ENCODE measurements at places on chromosomes 11 and 22.

- no peak for DNase-seq
Observed at GRCh38 chr22:17229991-17230630, 10.9 kb upstream of the ADA2 start.

DNA sequence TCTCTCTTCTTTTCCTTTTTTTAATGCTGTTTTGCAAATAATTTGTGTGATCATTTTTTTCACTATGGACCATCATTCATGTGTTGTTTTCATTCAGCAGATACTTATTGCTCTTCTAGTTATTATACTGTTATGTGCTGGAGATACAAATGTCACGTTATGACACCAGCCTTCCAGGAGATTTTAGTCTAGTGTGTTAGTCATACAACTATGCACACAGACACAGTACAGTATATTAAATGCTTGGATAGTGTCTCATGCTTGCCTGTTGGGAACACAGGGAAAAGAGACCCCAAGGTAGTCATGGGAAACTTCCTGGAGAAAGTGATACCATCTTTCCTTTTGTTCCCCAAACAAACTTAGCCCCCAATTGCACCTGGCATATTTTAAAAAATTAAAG lies 116.1 kb downstream of the UVRAG start:
- no peak for DNase-seq

DNA sequence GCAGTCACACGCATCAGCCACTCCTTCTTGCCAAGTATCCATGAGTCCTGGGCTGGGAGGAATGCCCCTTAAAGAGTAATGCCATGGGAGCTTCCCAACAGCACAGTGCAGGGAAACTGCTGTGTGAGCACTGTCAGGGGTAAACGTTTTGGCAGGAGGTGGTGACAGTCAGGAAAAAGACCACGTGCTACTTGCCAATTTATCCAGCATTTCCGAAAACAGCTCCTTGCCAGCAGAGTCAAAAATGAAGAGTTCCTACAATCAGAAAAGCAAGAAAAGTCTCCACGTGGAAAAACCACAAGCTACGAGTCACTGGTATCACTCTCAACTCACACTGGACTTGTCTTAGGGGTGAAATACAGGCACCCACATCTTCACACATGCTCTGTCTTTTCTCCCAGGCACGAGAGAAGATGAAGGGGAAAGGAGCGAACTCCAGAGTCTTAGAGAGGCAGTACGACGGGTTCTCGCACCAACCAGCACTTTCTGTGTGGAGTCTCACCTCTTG lies 9.9 kb downstream of the IFT27 start:
- no peak for DNase-seq

DNA sequence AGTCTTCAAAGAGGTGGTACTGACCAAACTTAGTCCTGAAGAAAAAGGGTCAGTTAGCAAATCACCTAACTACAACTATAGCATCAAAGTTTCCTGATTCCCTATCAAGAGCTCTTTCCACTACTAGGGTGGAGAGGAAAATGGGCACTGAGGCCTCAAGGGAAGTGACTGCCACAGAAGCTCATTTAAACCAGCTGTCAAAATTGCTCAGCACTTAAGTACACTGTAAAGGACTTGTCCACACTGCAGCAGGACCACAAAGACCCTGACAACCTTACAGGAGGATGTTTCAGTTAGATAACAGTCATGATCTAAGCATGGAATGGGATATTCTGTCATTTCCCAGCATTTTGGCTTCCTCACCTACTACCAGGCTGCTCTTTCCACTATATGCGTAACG lies 33.0 kb downstream of the FAM168A start:
- no peak for DNase-seq

- DNase-seq = peak; percentile 48
Observed at GRCh38 chr11:72040491-72041363, 39.6 kb downstream of the NUMA1 start.

- peak; percentile 58 for DNase-seq
Observed at GRCh38 chr11:13343931-13344717, 66.5 kb downstream of the BMAL1 start.

DNA sequence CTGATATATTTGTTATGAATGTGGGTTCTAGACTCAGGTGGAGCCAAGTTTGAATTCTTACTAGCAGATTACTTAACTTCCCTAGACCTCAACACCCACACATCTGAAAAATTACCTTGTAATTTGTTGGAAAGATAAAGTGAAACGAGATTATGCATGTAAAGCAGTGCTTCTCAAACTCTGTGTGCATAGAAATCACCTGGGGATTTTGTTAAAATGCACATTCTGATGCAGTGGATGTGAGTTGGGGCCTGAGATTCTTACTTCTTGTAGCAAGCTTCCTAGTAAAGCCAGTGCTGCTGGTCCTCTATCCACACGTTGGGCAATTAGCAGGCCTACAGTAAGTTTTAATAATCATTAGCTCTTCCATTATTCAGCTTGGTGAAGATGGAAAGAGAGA lies 15.1 kb upstream of the CEP295 start:
- DNase-seq = no peak

GRCh38 chr11:112185883-112186282 lies 10.6 kb downstream of the BCO2 start:
- no peak for DNase-seq

DNA sequence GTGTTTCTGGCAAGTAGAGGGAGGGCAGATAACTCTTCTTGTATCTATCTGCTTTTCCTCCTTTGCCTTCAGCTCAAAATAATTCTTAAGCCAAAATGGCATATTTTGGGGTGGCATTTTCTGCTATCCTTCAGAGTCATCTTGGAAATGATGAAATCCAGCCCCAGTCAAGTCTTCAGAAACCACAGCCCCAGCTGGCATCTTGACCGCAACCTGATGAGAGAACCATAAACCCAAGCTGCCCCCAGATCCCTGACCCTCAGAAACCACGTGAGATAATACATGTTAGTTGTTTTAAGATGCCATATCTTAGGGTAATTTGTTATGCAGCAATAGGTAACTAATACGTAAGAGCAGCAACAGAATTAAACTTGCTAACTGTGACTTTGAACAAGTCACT lies 15.1 kb upstream of the PAMR1 start:
- no peak for DNase-seq

DNA sequence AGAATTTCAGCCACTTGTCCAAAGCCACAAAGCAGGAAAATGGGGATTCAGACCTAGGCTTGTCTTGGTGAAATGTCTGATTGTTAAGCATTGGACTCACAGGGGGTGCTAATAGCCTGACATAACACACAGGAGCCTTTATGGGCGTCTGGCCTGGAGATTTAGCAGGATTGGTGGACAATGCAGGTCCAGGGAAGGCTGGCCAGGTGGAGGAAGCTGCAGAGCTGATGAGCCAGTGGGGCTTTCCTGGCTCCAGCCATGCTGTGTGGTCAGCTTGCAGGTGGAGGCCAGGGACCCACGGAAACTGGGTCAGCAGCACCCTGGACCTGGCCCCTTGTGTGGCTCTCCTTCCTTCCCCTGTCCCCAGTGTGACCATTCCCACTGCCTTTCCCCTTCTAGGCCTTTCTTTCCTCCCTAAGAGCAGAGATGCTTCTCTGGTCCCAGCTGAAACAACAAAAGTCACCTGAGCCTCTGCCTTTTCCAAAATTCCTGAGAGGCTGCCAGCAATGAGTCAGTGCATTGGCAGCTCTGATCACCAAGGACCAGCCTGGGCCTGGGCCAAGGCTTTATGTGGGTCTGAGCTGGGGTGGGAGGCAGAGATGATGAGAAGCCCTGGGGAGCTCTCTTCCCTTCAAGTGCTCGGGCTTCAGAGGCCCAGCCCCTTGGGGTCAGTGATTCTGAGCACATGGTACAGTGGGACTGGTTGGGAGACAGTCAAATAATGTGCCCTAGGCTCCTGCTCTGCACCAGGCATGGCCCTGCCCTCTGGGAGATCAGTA lies 85.2 kb downstream of the CCDC81 start:
- DNase-seq = no peak

DNA sequence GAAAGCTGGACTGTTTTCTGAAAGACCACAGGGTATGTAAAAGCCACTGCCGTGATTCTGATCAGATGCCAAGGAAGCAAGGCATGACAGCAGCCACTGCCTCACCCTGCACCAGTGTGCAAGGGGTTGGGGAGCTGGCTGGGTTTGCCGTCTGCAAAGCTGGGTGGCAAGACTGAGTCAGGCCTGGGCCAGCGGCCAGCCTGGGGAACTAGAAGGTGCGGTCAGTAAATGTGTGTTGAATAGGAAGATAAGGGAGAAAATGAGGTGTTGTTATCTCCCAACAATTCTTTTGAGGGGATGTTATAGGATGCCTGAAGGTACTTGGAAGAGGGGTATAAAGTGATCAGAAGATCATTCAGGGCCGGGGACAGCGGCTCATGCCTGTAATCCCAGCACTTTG lies 8.0 kb downstream of the VSTM5 start:
- no peak for DNase-seq

DNA sequence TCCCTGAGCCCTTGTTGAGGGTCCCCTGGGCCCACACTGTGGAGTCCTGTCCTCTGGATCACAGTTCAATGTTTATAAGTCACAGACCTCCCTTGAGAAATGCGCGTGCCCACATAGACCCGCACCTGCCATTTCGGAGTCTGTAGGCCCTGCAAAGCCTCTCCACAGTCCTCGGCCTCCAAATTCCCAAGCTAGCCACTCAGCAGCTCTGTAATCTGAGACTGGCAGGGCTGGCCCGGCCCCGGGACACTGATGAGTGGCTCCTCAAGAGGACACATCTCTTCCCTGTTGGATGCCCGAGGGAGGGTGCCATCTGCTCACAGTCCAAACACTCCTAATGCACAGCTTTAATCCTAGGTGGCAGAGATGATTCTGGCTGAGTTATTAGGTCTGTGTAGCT lies 39.1 kb downstream of the B3GAT1 start:
- DNase-seq = no peak

- DNase-seq = no peak
Observed at GRCh38 chr11:67493548-67494370, 10.9 kb downstream of the AIP start.

GRCh38 chr11:63907063-63907462 lies 9.9 kb downstream of the RCOR2 start:
- DNase-seq = no peak

DNA sequence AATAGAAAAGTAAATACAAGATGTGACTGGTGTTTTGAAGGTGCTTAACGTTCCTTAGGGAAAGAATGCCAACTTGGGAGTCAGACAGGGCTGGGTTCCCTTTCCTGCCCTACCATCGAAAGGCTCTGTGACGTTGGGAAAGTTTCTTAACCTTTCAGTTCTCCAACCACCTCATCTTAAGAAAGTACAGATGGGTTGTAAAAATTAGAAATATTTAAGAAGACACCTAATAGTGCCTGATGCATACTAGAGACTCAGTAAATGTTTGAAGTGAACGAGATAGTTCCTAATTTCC lies 1.1 kb downstream of the GTPBP1 start:
- no peak for DNase-seq

DNA sequence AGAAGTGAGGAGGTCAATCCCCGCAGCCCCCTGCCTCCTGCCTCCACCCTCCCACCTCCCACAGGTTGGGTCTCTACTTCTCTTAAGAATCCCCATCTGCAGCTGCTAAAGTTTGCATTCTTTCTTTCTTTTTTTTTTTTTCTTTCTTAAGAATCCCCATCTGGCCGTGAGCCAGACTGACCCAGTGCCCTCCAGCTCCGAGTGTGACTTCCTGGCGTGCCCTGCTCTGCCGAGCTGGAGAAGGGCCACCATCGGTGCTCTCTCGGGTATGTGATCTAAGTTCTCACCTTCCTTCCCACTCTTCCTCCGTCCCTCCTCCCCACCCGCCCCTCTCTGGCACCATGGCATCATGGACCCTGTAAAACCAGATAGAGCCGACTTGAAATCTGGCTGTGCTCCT lies 66.7 kb upstream of the LMO1 start:
- DNase-seq = no peak

DNA sequence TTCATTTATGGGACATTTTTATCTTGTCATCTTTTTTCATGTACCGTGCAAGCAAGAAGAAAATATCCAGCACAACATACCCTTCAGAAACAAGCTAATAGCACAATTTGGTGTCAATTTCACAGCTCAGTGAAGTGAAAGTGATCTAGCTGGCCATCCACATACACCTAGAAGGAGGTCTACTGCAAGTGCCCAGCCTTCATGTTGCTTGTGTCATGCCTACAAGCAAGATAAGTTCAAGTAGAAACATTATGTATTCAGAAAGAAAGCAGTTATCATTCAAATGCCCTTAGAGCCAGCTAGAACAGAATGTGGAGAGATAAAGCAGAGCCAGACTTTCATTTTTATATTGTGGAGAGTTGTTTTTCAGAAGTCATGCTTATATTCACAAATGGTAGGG lies 325.7 kb upstream of the PITPNB start:
- DNase-seq = no peak

- DNase-seq = no peak
Observed at GRCh38 chr22:21074102-21074715, 28.5 kb downstream of the LRRC74B start.

DNA sequence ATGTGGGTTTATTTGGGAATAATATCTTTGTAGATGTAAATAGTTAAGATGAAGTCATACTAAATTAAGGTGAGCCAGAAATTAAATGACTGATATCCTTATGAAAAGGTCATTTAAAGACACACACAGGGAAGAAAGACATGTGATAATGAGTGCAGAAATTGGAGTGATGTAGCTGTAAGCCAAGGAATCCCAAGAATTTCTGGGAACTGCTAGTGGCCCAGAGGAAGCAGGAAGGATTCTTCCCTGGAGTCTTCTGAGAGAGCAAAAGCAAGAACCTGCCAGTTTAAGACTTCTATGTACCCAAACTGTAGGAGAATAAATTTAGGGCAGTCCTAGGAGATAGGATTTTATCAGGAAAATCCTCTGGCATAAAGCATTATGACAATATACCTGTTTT lies 66.9 kb downstream of the LRRC4C start:
- DNase-seq = no peak

DNA sequence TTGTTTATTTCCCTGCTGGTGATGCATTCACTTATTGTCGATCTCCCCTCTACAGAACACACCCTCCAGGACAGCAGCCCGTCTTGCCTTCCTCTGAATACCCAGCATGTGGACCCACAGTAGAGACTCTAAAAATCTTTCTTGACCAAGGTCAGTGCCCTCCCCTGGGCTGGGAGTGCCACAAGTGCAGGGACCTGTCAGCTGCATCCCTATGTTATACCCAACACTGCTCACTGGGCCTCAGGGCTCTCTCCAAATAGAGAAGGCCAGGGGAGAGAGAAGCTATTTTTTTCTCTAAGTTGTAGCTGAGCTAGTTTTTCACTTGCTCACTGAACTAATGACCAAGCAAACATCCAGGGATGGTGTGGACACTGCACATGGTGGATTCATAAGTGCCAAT lies 9.8 kb downstream of the KCNJ1 start:
- DNase-seq = no peak

- no peak for DNase-seq
Observed at GRCh38 chr11:70448983-70449567, 50.7 kb downstream of the CTTN start.

DNA sequence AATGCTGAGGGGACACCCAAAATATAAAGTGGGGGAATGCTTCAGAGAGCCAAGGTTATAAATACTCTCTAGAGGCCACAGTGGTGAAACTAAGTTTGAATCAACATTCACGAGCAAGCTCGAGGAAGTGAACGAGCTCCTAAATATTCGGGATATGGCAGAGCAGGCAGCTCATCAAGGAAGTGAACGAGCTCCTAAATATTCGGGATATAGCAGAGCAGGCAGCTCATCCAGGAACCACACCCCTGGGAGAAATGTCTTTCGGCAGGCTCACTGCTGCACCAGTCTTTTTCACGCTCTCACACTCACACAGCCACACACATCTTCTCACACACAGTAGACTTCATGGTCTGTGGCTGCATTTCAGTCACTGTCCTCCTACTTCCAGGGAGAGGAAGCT lies 787.5 kb downstream of the OPCML start:
- DNase-seq = no peak

Data from progenitor cell of endocrine pancreas (in vitro differentiated cells).